ENCODE measurements at places on chromosomes 12 and 14.

- no peak for DNase-seq
These were observed 82.8 kb upstream of the SINHCAF start for GRCh38 chr12:31408763-31409162.

GRCh38 chr14:75673345-75674035, 12.4 kb downstream of the TTLL5 start:
- DNase-seq: no peak

GRCh38 chr12:98737322-98737712, 92.2 kb downstream of the APAF1 start:
- no peak for DNase-seq

DNA sequence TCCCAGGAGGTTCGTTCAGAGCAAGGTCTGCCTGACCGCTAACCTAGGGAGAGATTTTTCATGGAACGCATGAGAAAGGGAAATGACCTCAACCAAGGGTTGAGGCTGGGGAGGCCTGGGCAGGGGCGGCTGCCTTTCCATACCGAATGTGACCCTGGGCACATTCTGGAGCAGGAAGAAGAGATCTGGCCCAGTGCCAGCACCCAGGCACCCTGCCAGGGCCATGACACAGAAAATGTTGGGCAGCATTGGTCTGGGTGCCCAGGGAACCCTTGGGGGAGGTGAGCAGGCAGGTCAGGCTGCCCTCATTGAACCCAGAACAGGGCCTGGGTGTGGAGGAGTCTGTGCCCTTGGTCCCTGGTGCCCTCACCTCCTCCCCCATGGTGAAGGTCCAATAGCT, 106.8 kb downstream of the CALM1 start:
- no peak for DNase-seq

DNA sequence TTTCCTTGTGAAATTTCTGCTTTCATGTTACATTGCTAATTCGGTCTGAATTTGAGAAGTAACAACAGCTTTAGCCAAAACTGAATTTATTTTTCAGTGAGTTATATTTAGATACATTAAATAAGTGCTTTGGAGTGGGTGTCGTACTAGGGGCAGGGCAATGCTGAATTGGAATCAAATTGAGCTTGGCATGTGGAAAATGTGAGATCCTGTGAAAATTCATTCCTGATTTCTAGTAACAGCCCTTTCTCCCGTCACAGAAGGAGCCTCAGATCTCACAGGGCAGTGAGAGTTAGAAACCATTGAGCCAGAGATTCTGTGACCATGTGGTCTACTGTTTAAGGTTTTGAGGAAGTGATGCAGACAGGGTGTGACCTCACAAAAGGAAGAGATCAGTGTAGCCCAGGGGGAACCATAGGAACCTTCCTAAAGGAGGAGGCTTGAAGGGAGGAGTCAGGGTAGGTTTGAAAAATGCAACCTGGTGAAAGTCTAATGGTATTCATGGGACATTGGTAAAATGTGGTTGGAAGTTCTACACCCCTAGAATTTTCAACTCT, 1136.8 kb downstream of the AACS start:
- no peak for DNase-seq

- no peak for DNase-seq
These were observed 130.2 kb upstream of the LRFN5 start for GRCh38 chr14:41476526-41476925.

GRCh38 chr12:16103851-16104250, 173.6 kb downstream of the SLC15A5 start:
- no peak for DNase-seq

DNA sequence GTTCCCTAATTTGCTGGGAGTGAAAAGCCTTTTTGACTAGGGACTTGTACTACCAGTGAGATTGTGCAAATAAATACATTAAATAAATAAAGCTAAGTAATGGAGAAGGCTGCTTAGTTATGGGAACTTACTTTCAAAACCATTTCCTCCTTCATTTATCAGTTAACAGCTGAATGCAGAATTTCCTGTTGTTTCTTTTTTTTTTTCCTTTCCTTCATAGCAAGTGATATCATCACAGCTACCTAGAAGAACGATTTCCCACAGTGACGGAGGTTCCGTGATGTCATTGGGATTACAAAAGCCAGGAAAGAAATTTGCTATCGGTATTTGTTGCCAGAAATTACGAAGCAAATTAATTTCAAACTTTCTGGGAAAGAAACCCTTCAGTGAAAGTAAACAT, 42.1 kb upstream of the SOCS2 start:
- DNase-seq: no peak

DNA sequence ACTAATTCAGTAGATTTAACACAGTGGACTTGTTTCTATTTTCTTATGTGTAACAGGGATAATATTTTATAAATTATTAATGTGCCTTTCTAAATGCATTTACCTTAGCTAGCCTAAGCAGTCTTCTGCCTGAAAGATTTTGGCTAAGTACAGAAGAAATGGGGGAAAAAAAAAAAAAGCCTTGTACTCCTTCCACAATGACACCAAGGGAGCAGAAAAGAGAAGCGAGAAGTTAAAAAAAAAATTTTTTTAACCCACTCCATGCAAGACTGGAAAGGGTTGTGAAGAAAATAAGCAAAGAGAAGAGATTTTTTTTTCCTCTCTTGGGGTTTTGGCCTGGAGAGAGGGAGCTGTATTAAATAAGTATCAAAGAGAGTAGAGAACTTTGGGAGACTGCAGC, 28.7 kb downstream of the NELL2 start:
- DNase-seq: no peak

- no peak for DNase-seq
These were observed 20.8 kb upstream of the BEGAIN start for GRCh38 chr14:100608064-100608463.

GRCh38 chr12:123897221-123897620, 75.4 kb downstream of the CCDC92 start:
- DNase-seq: peak; percentile 45

GRCh38 chr12:108144080-108144479, 15.0 kb downstream of the WSCD2 start:
- DNase-seq: no peak

DNA sequence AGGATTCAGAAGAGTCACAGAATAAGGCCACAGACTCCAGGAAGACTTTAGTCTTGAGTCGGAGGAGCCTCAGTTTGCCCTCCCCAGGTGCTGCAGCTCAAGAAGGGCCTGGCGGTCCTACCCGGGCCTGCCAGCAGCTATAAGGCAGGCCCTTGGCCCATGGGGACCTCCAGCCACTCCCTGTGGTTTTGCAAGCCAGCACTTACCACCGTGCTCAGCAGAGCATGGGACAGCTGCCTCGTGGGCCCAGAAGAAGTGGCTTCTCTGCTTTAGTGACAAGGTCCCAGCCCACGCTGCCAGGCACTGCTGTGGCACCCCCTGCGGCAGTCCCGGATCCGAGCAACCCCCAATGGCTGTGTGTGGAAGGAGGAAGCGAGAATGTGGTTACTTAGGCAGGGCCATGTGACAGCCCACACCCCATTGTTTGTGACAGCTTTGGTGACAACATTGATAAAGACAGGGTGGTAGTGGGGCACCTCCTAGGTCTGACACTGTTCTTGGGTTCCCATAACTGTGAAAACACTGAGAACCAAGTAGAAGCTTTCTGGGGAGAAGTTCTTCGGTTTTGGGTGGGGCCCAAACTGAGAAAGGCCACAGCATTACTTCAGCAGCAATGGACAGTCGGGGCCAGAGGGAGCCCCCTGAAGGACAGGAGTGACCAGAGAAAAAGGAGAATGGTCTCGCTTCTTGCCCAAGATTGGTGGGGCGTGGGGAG, at the start of gene SELPLG:
SELPLG (minus strand) TSS at position 361 of the 715 bp plus-strand sequence. CDS start 9,587 bp downstream, outside the sequence.
- no peak for DNase-seq

GRCh38 chr14:66746316-66747006, 238.5 kb downstream of the GPHN start:
- DNase-seq: peak; percentile 67

- no peak for DNase-seq
These were observed 17.8 kb upstream of the EGLN3 start for GRCh38 chr14:33968722-33969121.

- no peak for DNase-seq
These were observed 25.4 kb downstream of the CHST11 start for GRCh38 chr12:104482113-104482512.

DNA sequence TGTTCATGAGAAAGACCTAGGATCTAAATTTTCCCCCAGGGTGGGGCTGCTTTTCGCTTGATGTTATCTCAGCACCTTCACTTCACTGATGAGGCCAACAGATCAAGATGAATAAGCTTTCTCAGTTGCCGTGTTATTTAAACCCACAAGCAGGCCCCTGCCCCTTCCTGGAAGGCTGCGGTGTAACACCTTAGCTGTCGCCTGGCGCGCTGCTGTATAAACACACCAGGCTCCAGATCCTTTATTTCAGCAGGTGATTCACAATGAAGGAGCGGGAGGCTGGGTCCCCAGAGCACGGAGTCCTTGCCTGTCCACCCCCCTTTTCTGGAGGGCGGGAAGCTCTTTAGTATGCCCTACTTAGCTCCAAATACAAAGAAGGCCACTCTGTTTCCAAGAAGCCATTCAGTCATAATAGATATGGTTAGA, 515.4 kb downstream of the FUT8 start:
- DNase-seq: no peak

DNA sequence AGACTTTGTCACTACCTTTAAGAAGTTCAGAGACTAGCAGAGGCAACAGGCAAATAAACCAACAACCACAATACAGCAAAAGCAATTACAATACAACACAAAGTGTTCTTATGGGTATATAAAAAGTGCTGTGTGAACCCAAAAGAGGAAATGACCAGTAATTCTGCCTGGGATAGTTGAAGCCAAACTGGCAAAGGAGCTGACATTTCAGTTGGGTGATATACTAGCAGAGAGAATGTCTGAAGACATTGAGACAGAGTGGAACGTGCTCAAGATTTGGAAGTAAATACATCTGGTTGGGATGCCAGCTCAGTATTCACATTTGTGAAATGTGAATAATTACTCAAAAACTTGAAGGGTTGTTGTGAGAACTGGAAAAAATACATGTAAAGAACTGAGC, 80.6 kb upstream of the GTF2A1 start:
- no peak for DNase-seq

DNA sequence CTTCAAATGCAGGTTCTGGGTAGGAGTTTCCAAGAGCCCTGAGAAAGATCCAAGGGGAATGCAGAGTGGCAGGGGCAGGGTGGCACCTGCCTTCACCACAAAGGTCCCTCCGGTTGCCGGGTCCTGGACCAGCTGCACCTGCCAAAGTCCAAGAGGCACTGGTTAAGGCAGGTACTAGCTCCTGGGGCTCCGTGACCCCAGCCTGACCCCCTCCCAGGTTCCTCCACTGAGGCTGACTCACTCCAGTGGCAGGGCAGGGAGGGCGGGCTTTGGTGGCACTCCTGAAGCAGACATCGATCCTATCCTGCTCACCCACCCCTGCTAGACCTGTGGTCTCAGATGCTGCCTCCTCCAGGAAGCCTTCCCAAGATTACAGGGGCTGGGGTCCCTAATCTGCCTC, 11.4 kb downstream of the RPS6KL1 start:
- DNase-seq: no peak

DNA sequence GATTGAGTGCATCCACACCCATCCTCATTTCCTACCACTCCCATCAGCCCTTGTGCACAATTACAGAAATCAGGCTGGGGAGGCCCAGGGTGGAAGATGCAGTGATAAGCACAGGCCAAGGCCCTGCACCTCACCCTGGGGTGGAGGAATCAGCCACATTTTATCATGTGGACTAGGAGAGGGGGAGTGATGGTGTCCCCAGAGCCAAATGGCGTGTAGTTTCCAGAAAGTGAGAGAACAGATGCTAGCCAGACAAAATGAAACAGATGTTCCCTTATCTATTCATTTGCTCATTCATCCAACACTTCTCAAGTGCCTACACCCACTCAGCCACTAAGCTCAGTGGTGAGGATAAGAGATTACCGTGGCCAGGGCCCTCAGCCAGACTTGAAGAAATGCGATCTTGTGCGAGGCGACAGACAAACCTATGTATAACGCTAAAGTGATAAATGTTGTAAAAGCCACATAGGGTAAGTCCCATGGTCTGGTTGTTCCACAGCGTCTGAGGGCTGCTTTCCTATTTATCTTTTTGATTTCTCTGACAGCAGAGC, 93.6 kb downstream of the STAB2 start:
- DNase-seq: no peak

- DNase-seq: peak; percentile 35
These were observed 158.6 kb upstream of the PARP11 start for GRCh38 chr12:4031703-4032291.

DNA sequence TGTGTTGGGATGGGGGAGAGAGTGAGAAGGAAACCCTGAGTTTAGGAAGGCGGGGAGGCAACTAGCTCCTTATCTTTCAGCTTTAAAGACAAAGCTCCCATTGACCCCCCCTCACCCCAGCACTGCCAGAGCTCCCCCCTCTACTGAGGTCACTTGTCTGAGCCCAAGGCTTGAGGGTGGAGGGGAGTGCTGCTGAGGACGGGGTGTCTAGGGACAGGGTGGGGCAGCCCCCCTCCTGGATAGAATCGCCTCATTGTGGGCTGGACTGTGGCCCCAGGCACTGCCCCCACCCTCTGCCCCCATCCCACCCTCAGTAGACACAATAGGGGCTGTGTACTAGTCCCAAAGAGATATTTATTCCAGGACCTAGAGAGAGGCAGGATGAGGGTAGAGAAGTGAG, 3.0 kb downstream of the ERBB3 start:
- DNase-seq: no peak

GRCh38 chr14:24362241-24362960, 5.6 kb upstream of the NFATC4 start:
- DNase-seq: no peak

DNA sequence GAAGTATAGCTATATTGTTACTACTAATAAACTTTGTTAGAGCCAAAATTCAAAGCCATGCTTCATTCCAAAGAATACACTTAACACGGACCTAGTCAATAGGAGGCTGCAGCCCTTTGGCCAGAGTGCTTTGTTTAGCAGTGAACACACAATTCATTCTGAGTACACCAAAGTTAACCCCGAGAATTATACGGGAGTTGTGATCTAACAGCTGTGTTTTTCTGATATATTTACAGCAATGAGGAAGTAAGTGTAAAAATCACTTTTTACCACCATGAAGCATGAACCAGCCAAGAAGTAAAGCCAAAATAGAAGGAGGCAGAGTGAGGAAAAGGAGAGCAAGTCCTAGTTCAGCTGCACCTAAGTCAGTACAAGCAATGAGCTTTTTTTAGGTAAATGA, 156.8 kb upstream of the PDE3A start:
- DNase-seq: no peak

DNA sequence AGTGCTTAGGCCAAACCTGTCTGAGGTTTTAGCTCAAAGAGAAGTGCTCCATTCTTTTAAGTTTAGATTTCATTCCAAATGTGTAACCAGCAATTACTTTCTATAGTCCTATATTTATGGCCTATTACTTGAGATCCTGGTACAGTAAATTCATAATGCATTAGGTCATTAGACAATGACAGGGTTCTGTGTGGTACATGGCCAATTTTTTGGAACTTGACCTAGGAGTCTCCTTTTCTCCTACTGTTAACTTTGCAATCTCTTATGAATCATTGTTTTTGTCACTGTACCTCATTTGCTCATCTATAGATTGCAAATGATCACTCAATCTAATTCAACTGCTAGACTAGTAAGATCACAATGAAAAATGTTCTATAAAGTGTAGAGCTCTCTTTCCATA, 136.7 kb downstream of the PDE3A start:
- DNase-seq: no peak

GRCh38 chr12:128595609-128596008, 228.1 kb downstream of the SLC15A4 start:
- DNase-seq: no peak
